ENCODE measurements at places on chromosomes 4 and X.
A peak's percentile ranks its signal among the peaks of the same experiment; 100 is the strongest.

DNA sequence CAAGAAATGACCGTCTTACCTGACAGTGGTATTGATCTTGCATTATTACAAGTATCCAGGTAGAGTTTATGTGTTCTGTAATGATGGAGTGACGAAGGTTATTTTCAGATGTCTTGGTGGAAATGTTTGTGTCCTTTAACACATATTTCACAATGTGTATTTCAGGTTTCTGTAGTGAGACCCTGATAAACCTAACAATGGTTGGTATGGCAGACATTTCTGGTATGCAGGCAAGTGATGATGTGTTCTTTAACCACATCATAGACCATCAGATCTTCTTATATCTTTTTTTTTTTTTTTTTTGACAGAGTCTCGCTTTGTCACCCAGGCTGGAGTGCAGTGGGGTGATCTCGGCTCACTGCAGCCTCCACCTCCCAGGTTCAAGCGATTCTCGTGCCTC is 14.6 kb upstream of the ATXN3L start:
- no peak for DNase-seq

DNA sequence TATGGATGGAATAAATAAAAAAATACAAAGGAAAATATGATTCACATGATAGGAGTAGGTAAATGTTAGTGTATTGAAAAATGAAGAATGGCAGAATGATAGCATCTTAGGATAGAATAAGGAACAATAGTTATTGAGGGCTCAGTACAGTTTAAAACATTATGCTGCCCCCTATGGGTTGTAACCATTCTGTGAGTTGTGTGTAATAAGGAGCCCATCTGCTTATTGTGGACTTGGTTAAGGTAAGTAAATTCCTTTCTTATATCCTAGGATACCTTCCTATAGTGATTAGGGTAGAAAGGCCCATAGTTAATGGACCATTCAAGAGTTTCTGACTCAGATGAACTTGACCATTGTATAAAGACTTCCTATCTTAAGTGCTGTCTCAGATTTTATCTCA is 195.8 kb downstream of the PDHA2 start:
- DNase-seq = no peak

GRCh38 chr4:21948347-21949072 is at the start of gene KCNIP4:
TSS of gene KCNIP4 (minus strand) at chr4:21948772.
- DNase-seq = no peak

GRCh38 chrX:134661295-134661694 is 3.0 kb upstream of the PLAC1 start:
- no peak for DNase-seq

DNA sequence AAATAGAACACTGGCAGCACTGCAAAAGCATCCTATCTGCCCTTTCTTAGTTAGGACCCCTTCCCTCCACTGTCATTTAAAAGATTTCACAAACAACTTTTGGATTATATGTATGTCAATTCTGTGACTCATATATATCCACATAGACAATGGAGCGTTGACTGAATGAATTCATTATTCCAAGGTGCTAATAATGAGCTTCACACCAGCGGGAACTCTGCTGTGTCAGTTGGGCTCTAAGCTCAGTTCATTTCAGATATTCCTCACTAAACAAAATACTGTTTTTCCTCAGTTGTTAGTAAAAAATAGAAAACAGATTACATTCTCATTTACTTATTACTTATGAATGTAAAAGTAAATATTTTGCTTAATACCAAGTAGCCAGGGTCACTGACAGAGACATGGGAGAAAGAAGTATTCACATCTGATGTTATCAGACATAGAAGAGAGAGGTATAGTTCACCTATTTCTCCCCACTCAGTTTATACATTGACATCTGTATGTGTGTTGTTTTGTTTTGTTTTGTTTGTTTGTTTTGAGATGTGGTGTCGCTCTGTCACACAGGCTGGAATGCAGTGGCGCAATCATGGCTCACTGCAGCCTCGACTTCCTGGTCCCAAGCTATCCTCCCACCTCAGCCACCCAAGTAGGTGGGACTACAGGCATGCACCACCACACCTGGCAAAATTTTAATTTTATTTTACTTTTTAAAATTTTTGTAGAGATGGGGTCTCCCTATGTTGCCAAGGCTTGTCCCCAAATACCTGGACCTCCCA is 10.9 kb downstream of the NFKB1 start:
- no peak for DNase-seq

- peak; percentile 49 for DNase-seq
These were observed 940 bp upstream of the NSD2 start for GRCh38 chr4:1870328-1870577.

DNA sequence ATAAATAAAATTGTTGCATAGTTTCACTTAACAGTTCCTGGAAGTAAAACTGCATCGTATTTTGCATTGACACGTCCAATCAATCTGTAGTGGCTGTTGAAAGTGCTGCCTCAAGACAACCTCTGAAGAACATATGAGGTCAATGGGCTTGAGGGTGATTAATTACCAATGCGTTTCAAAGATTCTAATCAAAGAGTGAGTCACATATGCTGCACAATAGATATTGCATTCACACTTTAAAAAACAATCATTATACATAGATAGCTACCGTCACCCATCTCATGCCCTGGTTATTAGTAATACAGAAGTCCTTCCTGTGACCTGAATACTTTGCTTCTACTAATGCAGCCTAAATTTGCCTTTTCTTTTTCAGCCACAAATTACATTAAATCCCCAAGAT is 743.3 kb upstream of the SLIT2 start:
- no peak for DNase-seq

- DNase-seq = no peak
These were observed 123.2 kb downstream of the ELOVL6 start for GRCh38 chr4:110075083-110075738.

DNA sequence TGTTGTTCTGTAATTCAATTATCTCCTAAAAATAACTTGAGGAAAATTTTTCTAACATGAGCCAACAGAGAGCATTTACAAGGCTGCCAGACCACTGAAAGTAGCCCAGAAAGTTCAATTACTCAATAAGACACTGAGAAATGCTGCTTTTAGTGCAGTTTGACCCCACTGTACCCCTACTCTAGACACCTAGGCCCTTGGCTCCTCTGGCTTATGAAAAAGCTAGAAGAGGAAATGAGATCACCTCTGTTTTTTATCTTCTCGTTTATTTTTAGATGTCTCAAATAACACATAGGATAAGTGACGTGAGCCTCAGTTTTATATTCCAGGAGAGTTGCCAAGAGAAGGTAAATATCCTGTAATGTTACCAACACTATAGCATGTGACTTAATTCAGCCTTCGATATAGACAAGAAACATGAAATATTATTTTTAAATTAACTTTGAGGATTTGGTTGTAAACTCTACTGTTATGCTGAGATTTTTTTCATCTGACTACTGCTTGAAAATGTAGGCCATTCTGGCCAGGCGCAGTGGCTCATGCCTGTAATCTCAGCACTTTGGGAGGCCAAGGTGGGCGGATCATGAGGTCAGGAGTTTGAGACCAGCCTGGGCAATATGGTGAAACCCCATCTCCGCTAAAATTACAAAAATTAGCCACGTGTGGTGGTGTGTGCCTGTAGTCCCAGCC is 24.4 kb downstream of the TNIP3 start:
- DNase-seq = peak; percentile 60

DNA sequence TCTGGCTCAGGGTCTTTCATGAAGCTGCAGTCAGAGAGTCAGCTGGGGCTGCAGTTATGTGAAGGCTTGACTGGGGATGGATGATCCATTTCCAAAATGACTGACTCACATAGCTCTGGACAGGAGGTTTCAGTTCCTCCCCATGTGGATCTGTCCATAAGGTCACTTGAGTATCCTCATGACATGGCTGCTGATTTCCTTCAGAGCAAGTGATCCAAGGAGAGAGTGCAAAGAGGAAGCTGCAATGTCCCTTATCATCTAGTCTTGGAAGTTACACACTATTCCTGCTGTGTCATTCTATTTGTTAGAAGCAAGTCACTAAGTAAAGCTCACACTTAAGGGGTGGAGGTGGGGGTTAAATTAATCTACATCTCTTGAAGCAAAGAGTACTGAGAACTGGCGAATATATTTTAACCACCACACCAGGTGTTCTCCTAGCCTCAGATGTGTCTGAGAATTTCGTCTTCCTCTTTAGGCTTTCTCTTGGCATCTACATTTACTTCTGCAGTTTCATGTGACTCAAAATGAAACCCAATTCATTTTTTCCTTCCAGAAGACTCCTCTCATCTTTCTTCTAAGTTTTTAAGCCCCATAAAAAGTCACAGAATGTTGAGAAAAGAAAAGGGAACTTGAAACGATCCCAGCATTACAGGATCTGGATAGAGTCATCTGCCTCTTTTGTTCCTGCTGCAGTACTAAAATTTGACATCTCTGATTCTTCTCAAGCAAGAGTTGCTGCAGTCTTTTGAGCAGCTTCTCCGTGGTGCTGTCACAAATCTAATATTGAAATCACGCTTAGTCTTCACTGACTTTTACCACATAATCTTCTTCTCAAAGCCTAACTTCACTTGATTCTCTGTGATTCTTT is 3.8 kb upstream of the GRPR start:
- DNase-seq = no peak

- no peak for DNase-seq
These were observed 87.0 kb upstream of the SCOC start for GRCh38 chr4:140286456-140286855.

DNA sequence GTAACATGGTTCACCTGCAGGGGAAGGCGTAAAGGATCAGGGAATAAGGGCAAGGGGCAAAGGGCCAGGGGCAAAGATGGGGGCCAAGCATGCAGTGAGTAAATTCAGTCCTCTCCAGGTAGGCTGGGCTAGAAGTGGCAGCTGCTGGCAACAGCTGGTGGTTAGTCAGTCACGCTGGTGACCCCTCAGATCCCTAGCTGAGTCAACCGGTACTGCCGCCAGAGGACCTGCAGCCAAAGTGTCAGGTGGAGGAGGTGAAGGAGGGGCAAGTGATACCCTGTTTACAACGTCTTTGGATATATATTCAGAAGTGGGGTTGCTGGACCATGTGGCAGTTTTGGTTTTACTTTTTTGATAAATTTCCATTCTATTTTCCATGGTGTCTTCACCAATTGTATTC is 24.6 kb upstream of the NAP1L2 start:
- DNase-seq = no peak

- DNase-seq = no peak
These were observed 628.0 kb downstream of the IL1RAPL1 start for GRCh38 chrX:29215251-29215650.

DNA sequence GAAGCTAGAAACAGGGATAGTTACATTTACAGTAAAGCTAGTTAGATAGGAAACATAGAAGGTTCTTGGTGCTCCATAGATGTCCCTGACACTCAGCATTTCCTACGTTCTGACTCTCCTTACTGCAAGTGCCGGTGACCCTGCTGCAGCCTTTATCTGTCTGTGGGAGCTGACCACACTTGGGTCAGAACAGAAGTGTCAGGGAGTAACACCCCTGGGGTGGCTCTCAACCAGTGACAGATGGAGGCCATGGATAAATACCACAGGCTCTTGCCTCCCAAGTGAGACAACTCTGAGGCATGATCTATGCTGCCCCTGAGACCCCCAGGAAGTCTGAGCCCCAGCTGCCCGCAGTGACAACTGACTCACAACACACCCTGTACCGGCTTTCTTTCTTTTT is 69.8 kb downstream of the ANXA3 start:
- DNase-seq = no peak

DNA sequence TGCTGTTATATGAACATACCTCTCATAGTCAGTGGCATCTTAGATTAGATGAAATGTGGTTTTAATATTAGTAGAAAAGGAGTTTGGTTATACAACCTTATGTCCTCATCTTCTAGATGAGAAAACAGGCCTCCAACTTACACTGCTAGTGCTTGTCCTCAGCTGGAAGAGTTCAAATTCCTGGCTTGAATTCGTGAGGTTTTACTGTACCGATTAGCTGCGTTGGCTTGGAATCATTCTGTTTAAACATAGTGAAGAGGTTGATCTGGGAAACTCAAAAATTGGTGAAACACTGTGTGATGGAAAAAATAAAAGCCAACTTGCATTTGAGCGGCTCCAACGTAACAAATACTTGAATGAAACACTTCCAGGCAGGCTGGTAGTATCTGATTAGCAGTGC is 81.0 kb downstream of the LNX1 start:
- no peak for DNase-seq

DNA sequence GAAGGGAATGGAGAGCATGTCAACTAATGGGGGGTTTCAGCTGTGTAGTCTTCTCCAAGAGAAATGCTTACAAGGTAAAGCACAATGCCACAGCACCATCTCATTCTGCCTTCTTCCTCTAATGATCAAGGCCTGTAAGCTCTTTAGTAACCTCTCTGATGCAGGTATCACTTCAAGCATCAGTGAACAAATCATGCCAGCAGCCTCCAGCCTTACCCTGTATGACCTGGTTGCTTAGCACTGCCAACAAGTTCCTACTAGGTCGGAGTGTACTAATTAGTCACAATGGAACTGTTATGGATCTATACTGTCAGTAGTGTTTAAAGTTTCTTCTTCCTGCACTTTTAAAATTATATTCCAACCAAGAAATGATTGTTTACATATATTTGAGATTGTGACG is 197.7 kb downstream of the GRID2 start:
- DNase-seq = no peak

- DNase-seq = no peak
These were observed 1536.4 kb upstream of the TENM3 start for GRCh38 chr4:180706766-180707165.

GRCh38 chrX:148043271-148043855 is 62.2 kb downstream of the FMR1NB start:
- DNase-seq = no peak

DNA sequence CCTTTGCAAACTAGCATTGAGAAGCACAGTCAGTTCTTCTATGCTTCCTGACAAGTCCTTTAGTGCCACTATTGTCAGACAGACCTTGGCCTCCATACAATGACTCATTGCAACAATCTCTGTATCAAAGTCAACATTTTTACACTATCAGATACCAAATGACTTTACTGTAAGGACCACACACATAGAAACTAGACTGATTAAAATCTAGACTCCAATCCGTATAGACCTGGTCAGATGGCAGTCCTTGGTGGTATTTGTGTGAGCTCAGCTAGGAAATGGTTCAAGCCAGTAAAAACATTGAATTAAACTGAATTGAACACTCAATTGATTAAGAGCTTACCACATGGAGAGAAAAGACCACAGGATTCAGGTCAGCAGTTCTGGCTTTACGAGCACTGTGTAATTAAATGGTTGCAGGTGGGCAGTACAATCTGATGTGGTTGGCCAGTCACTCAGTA is 549.8 kb upstream of the LCORL start:
- DNase-seq = no peak

- no peak for DNase-seq
These were observed 25.1 kb upstream of the JAKMIP1 start for GRCh38 chr4:6225469-6225868.
